ENCODE measurements at places on chromosomes 6 and 20. TPM values are rescaled to one million over a fixed set of nuclear protein-coding genes. Genes with fewer than 3 reads are reported as not detected.

GRCh38 chr6:11043961-11044711 lies at the start of gene ELOVL2:
ELOVL2 (minus strand) TSS chr6:11044305; CDS start chr6:11044230, 75 bp downstream.
- peak; percentile 59 for DNase-seq

DNA sequence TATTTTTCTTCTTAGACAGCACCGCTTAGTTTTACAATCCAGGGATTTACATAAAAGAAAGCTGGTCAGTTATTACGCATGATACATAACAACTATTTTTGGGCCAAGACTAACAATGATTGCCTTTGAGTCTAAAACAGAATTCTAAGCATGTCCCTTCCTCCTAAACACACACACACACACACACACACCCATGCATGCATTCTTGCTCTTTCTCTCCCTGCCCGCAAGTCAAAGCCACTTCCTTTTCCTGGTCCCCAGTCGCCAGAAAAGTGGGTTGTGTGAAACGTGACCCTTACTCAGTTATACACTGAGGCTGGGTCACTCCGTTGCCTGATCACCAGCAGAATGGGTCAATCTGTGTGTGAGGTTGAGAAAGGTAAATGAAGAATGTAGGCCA lies 31.4 kb downstream of the FYN start:
- peak; percentile 72 for DNase-seq

Gene ETV7
- 0.09 TPM for total RNA-seq

DNA sequence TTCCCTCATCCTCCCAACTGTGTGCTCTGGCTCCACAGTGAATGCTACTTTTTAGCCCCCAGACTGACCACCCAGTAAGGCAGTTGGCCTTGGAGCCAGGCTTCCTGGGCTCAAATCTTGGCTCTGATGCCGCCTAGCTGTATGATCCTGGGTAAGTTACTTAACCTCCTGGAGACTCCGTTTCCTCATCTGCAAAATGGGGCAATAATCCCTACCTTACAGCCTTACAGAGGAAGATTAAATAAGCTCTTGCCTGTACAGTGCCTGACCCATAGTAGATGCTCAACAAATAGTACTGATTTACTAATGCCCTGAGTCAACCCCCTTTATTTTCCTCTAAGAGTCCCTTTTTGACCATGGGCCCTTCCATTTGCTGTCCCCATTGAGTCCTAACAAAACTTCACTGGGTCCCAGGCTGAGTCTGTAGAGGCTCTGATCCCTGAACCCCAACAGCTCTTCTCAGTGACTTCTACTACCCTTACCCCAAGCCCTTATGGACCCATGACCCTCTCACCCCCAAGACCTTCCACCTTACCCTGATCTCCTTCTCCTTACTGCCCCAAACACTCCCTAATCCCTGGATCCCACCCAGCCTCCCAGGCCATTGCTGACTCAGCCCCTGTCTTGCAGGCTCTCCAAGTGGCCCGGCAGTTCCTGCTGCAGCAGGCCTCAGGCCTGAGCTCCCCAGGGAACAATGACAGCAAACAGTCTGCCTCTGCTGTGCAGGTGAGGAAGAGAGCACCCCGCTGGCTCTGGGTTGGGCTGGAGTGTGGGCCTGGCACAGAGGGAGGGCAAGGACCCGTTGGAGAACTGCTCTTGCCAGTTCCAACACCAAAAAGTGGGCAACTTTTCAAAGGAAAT lies 31.4 kb downstream of the FOXP4 start:
- peak; percentile 35 for DNase-seq

DNA sequence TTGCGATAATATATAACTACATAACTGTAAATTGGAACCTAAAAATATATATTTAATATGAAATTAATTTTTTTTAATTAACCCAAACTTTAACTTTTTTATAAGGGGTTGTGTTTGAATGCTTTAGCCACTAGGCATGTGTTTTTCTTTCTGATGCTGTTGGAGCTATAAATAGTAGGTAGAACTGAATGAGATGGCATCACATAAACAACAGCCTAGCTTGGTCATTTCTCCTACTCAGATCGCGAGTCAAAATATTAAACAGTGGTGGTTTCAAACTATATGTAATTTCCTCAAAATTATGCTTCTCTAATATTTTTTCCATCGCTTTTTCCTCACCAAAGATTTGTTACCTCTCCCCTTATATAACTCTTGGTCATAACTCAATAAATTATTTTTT lies 243.2 kb downstream of the ARID1B start:
- DNase-seq, result peak; percentile 51

- peak; percentile 70 for DNase-seq
These were observed 50.3 kb upstream of the GFRAL start for GRCh38 chr6:55276745-55277530.

Gene PGC
- total RNA-seq, result not detected

GRCh38 chr6:144365271-144365670 lies 80.1 kb downstream of the UTRN start:
- DNase-seq, result peak; percentile 49

DNA sequence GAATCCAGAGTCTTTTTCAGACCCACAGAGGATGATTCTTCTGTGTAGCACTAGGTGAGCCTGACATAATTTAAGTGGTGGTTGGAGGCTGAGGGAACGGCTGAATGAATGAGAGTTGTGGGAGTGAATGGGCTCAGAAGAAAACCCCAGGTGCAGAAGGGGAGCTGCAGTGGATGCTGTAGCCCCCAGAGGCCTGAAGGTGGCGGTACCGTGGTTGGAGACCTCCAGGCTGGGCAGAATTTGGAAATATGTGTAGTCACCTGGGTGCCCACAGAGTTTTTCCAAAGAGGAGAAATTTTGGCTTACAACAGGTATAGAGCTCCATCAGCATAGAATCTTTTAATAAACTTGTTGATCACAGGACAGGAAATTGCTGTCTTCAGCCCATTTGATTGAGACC lies 6.5 kb upstream of the RAET1G start:
- DNase-seq, result peak; percentile 40

DNA sequence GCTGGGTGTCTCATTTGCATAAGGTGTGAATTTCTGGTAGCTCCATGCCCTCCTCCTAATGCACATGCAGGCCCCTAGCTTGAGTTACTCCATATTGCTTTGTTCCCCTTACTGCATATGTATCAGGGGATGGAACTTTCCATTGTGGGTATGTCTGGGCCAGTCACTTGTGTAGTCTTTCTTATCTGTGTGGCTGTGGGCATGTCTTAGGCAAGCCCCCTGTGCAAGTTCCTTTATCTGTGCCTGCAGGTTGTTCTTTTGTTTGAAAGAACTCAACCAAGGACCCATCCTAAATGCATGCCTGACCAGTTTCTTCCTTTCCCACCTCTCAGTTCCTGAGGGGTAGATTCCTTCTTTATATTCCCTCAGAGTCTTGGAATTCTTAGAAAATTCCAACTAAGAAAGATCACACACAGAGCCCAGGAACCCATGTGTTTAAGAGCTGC lies 23.6 kb downstream of the MBOAT1 start:
- DNase-seq, result no peak

DNA sequence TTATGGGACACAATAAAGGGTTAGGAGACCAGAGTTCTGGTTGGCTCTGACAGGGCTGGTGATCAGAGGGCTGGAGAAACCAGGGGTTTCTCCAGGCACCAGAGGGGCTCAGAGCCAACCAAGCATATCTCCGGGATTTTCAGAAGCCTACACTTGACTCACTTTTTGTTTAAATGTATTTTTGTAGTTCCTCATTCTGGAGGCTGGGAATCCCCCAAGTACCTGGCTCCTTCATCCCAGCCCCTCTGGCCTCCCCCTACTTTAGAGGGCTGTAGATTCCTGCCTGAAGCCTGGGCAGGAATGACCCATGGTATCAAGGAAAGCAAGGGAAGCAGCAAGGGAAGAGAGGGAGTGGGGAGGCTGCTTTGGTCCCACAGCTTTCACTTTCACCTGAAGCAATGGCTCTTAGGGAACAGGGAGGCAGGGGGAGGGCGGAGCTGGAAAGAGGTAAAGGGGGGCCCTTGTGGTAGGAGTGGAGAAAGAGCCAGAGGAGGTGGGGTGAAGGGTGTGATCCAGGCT lies 973 bp downstream of the CD40 start:
- no peak for DNase-seq

Gene SYNE1
- 52.9 TPM for total RNA-seq

DNA sequence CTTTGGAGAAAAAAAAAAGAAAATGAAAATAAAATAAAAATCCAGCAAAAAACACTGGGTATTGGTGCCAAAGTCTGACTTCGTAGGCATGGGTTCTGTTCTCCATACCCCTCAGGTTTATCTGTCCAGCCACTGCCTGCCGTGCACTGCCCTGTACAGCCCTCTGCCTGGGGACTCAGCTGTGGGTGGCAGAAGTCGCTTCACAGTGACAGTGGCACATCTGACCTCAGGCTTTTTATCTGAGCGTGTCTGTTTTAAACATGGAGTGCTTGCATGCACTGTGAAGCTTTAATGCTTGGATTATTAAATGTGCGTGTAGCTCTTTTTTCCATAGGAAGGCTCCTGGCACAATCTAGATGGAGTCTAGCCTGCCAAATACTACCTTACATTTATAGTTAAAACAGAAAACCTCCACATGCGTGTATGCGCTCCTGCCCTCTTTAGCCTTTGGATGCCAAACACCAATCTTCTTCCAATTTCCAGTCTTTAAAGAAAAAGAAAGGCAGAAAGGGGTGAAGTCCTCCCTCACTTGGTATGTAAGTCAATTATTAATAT lies 375.5 kb downstream of the UTRN start:
- no peak for DNase-seq

DNA sequence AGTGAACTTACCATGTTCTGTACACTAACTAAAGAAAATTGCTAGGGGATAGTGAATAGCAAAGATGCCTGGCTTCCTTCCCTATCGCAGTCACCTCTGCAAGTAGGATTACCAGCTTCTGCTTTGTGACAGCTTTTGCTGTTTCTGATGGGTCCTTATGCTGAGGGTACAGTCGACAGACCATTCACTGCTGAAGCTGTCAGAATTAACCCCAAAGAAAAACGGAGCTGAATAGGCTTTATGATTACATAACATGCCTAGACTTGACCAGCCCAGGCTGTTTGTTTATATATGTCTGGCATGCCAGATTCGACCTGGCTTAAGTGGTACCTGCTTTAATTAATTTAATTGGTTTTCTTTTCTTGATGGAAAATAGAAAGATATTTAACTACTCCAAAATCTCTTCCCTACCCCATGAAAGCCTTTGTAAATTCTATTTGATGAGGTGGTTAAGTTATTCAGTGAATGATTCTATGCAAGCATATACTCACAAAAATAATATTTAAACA lies 21.7 kb upstream of the PRELID3B start:
- no peak for DNase-seq

- DNase-seq, result no peak
These were observed 5.2 kb downstream of the RBM38 start for GRCh38 chr20:57396212-57396983.

DNA sequence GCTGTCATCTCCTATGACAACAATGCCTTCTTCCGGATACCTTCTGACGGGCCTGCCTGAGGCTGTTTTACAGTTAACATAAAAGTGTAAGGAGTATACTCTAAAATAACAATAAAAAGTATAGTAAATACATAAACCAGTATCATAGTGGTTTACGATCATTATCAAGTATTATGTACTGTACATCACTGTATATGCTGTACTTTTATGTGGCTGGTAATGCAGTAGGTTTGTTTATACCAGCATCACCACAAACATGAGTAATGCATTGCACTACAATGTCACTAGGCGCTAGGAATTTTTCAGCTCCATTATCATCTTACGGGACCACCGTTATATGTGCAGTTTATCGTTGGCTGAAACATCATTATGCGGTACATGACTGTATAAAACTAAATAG lies 76.5 kb downstream of the VEGFA start:
- DNase-seq, result no peak

Gene SLC22A7
- total RNA-seq, result not detected

DNA sequence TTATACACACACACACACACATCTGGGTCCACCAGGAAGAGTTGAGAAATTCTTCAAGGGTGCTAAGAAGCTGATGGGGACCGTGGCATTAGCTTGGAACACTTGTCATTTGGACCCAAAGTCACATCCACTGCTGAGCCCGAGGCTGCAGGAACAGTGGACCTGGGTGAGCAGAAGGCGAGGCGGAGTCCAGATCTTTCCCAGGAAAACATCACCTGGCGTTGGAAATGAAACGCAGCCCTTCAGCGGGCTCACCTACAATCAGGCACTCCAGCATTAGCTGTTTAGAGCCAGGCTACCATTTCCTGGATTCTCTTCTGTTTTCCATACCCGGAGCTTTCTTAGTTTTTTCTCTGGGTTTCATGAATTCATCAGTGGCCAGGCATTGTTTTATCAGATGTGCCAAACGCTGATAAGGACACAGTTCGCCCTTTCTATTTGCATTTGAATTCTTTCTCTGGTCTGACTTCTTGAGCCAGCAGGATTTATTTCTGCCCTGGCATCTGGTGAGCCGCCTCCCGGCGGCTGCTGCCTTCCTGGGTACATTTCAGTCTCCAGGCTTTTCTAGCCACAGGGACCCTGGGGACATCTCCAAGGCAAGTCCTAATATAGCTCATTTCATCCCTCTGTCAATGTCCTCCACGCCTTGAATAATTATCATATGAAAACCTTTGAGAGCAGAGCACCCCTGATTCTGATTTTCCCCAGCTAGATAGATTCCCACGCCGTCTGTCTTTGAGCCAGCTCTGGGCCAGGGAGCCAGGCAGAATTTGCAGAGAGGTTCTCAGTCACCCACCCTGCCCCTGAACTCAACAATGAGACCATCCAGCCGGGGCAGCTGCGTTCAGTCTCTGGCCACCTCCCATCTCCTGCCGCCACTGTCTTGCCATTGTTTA lies 170.9 kb downstream of the TTLL2 start:
- no peak for DNase-seq

- no peak for DNase-seq
These were observed 70.3 kb downstream of the SESN1 start for GRCh38 chr6:109024368-109024767.

- DNase-seq, result peak; percentile 59
These were observed 97.4 kb downstream of the RIN2 start for GRCh38 chr20:19855416-19855815.

DNA sequence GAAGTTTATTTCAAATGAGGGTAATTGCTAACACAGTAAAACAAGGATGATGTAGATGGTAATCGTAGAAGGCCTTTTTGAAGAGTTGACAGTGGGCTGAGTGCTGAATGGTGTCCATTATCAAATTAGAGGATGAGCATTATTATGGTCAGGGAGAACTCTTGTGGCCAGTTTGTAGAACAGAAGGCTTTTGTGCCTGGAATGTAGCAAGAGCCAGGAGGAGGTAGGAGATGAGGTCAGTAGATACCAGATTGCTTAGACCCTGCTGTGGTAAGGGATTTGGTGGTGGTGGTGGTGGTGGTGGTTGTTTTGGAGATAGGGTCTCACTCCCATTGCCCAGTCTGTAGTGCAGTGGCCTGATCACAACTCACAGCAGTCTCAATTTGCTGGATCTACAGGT lies 6.2 kb downstream of the CSE1L start:
- DNase-seq, result no peak

Measured in dermis blood vessel endothelial cell (primary cell).